ENCODE measurements at places on chromosomes 5 and 9.

DNA sequence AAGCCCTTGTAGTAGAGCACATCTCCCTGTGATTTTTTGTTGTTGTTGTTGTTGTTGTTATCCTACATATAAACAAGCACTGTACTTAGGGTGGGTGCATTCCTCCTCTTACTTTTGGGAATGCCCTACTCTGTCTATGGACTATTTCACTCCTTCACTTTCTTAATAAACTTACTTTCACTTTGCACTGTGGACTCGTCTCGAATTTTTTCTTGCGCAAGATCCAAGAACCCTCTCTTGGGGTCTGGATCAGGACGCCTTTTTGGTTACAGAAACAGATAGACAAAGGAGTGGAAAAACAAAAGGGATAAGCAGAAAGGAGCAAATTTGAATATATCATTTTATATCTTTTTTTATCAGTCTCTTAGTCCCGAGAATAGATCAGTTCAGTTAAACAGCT lies 14.4 kb upstream of the PAIP1 start:
- no peak for DNase-seq

DNA sequence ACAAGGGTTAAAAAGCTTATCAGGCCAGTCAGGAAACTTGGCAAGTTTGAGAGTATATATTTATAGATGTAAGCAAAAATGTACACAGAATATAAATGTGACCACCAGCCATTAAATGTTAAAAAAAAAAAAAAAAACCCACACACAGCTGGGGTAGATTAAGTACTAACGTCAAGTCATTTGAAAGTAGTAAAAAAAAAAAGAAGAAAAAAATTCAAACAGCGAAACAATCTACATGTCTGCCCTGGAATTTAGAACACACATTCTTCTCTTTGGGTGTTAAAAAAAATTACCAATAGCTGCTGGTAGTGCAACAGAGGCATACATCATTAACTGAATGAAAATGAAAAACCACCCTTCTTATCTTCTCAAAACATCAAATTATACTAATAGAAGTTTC lies 269.7 kb downstream of the MLLT3 start:
- no peak for DNase-seq

DNA sequence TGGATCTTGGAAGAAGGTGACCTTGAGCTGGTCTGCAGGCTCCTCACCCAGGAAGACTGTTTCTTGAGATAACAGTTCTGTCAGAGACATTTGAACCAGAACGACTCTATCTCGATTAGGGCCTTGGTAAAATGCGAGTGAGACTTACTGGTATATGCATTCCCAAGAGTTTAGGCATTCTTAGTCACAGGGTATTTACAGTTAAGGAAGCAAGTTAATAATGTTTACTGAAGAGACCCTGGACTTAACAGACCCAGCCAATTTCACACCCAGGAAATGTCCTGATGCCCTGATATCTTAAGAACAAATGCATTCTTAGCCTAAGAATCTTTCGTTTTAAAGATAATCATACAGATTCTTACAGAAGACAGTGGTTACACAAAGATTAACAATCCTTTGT lies 1867.2 kb upstream of the C9orf72 start:
- DNase-seq, result no peak

- DNase-seq, result no peak
These were observed 205.8 kb upstream of the KIF2A start for GRCh38 chr5:62100201-62100600.

GRCh38 chr9:96686638-96687335 lies 31.7 kb upstream of the PRXL2C start:
- DNase-seq, result no peak

GRCh38 chr5:173053041-173053440 lies 3.1 kb upstream of the CREBRF start:
- DNase-seq, result no peak

DNA sequence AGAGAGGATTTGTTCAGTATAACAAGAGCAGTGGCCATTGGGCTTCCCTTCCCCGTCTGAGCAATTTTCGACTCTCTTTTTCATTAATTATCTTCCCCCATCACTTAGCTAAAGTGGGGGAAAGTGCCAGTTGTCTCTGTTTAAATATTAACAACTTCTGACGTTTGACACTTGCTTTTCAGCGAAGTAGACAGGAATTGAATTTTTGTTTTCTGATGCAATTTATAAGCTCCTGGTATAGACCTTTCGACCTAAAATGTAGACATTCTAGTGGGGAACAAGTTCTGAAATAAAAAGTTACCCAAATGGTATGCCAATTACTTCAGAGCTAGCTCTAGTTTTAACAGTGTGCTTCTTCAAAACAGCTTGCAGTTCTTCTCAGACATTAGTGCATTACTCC lies 100.6 kb downstream of the ITGA1 start:
- DNase-seq, result no peak

DNA sequence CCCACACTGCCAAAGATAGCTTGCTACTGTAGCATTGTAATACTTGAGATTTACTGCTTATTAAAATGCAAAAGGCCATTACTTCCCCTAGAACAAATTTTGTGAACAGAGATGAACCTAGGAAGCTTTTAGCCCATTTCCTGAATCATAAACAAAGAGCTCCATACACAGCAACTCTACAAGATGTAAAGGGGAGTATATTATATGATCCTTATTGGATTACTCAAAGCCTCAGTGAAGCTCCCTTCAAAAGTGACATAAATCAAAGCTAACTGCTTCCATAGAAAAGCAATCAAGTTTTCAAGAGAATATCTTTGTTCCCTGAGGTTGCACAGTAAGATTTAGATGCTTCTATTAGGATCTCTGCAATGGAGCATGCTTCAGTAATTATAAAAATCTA lies 629.8 kb downstream of the EFNA5 start:
- no peak for DNase-seq

GRCh38 chr5:82418608-82418950 lies 140.4 kb upstream of the RPS23 start:
- no peak for DNase-seq

GRCh38 chr5:134937526-134937925 lies 30.2 kb upstream of the CATSPER3 start:
- no peak for DNase-seq

GRCh38 chr9:76987594-76988200 lies 31.8 kb upstream of the FOXB2 start:
- peak; percentile 40 for DNase-seq

DNA sequence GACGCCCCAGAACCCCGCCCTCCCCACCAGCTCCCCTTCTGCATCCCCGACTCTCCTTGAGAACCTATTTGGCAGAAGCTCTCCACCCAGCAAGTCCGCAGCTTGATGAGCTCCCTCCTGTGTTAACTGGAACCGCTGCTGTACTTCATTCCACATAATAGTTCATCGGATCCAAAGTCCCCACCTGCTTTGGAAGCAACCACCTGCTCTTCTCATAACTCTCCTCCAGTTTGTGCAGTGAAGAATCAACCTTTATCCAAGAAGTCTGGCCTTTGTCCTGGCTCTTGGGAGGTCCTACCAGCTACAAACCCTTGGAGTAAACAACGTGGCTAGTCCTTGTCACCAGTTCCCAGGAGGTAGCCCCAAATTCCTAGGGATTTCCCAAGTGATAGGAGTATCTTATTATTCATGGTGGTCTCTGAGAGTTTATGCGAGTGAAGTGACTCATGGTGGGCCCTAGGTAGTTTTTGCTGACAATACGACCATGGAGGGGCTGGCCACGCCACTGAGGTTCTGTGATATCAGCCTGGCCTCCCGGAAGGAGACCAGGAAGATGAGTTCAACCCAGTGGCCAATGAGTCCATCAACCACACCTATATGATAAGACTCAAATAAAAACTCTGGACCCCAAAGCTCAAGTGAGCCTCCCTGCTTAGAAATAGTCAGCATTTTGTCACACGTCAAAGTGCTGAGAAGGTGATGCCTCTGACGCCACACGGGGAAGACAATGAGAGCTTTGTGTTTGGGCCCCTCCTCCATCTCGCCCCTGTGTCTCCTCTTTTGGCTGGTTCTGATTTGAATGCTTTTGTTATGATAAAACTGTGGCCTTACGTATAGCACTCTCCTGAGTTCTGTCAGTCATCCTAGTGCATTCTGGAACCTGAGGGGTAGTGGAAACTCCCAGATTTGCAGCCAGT lies 3.6 kb upstream of the IL4 start:
- DNase-seq, result no peak

DNA sequence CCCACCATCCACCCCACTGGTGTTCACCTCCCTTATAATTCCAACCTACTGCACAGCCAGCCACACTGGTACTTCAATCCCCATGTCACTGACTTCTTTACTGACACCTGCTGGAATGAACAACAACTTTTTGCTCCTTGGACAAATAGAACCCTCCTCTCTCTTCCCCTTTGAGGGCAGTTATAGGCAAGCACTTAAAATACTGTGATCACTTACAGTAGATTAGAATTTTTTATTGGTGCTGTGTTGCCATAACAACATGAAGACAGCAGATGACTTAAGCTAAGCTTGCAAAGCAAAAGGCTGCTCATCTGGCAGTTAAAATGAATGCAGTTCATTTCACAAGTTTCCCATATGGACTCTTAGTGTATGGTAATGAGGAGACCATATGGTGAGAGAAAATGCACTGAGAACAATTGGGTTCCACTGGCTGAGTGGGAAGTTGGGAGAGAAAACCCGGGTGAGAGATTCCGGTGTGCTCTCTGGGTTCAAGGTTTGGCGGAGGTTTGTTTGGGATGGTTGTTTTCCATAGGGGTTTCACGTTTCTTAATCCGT lies 374.3 kb downstream of the EBF1 start:
- DNase-seq, result no peak

- no peak for DNase-seq
These were observed 135.5 kb upstream of the CPEB4 start for GRCh38 chr5:173752653-173753052.

Data from RPMI8226 (cell line).